ENCODE measurements at places on chromosomes 4 and X.

GRCh38 chr4:73707918-73708577, 32.3 kb upstream of the CXCL8 start:
- DNase-seq: no peak

DNA sequence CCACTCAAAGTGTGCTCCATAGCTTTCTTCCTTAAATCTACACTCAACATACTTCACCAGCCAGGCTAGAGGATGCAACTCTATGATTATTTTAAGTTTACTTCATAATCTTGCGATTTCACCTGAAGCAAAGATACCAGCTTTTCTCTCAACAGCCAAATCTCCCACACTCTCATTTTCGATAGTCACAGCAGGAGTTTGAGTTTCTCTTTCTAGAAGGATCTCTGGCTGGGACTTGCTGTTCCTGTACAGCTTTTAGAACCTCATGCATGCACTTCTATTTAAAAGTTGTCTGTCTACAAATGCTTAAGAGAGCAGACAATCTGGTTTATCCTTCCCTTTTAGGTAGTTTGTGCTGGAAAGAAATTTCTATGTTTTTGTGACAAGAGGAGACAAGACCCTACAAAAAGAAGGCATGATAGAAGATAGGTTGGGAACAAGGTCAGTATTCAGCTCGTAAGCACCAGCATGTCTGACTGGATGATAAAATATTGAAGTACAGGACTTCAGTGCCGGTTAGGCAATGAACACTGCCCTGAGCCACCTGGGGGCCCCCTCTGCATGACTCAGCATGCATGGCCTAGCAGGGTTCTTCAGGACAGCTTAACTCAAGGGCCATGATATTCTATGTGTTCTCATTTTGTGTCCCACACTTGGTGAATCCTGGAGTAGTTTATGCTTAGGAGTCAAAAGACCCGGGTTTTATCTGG, 65.6 kb downstream of the ATXN3L start:
- no peak for DNase-seq

DNA sequence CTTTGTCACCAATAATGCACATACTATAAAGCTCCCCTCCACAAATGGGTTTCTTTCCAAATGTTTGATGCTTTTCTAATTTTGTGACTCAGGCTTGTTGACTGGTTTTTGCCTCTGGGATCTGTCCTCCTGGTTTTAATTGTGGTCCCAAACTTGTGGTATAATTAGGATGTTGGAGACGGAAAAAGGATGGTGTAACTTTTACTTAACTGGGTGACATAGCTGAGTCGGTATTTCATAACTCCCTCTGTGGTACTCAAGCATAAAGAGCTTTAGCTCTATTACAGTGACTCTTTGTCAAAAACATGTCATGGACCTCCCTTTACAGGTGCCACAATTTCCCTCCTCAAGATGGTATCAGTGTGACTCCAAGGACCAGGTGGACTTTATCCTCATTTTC, 119.7 kb upstream of the RBPJ start:
- no peak for DNase-seq

DNA sequence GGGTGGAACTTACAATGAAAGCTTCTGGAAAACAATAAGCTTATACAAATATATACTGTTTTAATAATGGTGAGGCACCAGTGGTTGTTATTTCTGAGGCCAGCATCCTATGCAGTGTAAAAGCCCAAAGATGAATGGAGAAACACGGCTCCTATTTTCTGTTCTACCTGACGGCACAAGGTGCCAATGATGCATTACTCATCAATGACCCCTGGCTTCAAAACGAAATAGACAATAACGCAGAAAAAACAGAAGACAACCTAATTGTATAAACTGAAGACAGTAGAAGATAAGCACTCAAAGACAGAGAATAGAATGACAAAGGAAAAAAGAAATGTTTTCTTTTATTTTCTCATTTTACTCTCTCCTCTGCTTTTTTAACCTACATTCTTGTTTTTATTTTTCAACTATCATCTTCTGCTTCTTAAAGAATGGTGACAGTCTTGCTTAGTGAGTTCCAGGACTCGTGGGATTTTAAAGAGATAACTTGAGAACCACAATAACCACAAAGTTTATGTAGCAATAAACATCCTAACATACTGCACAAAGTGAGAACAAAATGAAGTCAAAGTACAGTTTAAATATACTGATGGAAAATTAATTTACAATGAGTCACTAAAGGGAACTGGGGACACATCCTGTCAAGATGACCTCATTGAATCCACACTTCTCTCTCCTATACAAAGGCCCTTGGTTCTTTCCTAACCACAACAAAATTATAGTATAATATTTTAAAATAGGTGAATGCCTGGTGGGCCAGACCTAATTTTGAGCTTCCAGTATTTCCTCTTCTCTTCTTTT, 169.8 kb downstream of the BTC start:
- DNase-seq: no peak
